Osteocyte (in vitro differentiated cells): ENCODE measurements at places on chromosomes 3 and 15.

GRCh38 chr3:146280864-146281263, 30.0 kb upstream of the PLSCR4 start:
- no peak for DNase-seq

DNA sequence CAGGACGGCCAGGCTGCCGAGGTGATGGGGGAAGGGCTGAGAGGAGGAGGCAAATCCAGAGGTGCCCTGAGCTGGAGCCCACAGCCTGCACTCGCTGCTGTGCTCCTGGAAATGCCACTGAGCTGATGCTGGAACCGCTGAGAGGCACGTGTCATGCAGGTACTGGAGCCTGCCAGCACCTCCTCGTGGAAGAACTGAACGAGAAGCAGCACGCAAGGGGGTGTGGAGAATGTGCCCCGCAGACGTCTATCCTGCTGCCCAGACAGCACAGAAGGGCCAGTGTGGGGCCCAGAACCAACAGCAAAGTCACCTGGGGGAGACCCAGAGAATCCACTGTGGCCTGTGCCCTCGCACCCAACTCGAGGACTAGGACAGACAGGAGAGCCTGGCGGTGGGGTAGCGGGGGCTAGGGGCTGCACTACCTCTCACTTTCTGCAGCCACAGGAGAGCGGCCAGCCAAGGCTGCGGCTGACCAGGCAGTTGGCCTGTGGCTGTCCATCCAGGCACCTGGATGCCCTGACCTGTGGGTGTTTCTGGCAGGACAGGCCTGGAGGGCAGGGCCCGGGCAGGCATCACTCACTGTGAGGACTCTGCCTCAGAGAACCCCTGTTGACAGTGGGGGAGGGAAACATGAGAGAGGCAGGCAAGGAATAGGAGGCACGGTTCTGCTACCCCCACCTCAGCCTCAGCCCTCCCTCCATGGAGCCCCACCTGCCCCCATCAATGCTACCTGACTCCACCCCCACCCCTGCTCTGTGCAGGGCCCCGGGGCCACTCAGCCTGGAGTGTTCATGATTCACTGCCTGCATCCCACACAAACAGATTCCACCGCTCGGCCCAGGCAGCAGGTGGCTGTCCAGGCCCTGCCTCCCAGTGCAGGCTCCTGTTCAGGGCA, 213.1 kb downstream of the TBC1D2B start:
- DNase-seq: no peak

DNA sequence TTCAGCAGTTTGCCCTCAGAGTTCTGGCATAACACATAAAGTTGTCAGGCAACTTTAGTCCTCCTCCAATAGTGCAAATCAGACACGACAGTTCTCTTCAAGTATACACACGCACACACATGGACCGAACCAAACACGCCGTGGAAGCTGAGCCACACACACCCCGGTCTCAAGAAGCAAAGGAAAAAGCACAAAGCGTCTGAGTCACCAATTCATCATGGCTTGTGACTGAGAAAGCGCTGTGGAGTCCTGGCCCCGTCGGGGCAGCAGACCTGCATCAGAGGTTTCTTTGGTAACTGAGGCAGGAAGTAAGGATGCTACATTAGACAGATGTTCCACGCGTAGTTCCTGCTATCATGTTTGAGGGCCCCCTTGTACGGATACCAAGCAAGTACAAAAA, 85.7 kb downstream of the VGLL4 start:
- no peak for DNase-seq

DNA sequence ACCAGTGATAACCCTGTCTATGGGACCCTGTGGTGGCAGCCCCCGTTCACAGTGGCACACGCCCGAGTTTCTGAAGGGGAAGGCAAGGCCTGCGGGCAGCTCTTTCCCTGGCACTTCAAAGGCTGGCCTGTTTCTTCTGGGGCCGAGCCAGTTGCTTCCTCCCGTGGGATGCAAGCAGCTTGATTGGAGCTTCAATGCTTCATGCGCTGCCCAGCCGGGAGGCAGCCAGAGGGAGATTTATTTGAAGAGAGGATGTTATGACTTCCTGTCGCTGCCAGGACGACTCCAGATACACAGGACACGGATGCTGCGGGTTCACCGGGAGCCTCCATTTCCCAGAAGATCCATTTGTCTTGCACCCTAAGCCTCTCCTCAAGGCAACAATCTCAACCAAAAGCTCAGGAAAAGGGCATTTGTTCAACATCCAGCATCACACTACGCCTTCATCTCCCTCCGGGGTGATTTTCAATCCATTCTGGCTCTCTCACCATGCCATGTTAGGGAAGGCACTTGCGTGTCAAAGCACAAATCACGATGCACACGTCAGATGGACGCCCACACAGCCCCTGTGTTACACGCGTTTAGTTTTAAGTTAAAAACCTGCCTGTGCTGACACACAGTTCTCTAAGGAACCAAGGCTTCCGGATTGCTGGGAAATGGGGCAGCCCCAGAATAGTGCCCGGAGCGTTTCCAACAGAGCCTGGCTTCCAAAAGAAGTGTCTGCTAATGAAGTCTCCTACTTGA, 330.2 kb downstream of the OCA2 start:
- no peak for DNase-seq
